ENCODE measurements at places on chromosomes 6 and 20.

GRCh38 chr20:39269493-39270217, 307.5 kb downstream of the DHX35 start:
- DNase-seq: no peak

DNA sequence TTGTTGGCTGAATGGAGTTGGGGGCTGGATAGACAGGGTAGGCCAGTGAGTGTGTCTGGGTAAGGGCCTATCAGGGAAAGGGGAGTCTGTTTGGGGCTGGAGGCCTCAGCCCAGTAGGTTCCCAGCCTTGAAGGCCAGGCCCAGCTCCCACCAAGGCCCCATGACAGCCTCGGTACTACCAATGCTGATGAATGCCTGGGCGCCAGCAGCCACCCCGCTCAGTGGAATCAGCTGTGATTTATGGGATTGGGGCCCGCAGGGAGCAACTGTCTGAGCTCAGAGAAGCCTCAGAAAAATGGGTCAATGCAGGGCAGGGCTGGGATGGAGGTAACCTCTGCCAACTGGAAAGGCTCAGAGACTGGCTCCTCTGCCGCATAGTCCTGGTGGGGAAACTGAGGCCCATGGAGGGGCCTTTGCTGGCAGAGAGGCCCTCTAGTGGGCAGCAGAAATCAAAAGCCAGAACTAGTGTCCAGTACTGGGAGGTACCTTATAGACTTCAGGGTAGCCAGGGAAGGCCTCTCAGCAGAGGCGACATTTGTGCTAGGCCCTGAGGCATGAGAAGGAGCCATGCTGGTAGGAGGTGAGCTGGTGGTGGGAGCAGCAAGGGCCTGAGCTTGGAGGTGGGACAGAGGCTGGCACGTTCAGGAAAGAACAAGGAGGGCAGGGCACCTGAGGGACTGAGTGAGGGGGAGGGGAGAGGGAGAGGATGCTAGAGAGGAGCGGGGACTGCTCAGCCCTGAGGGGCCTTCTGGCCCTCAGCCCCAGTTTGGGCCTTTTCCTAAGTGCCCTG, 36.4 kb downstream of the DLGAP4 start:
- DNase-seq: no peak

DNA sequence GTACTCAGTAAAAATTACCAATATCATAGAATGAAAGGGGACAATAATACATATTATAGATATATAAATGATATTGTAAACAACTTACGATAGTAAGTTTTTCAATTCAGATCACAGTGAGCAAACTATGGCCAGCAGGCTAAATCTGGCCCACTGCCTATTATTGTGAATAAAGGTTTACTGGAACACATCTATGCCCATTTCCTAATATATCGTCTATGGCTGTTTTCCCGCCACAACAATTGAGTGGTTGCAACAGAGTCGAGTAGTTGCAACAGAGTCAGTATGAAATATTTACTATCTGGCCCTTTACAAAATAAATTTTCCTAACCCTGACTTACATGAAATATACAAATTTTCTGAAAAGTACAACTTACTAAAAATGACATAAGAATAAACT, 297.3 kb upstream of the KCNQ5 start:
- no peak for DNase-seq

DNA sequence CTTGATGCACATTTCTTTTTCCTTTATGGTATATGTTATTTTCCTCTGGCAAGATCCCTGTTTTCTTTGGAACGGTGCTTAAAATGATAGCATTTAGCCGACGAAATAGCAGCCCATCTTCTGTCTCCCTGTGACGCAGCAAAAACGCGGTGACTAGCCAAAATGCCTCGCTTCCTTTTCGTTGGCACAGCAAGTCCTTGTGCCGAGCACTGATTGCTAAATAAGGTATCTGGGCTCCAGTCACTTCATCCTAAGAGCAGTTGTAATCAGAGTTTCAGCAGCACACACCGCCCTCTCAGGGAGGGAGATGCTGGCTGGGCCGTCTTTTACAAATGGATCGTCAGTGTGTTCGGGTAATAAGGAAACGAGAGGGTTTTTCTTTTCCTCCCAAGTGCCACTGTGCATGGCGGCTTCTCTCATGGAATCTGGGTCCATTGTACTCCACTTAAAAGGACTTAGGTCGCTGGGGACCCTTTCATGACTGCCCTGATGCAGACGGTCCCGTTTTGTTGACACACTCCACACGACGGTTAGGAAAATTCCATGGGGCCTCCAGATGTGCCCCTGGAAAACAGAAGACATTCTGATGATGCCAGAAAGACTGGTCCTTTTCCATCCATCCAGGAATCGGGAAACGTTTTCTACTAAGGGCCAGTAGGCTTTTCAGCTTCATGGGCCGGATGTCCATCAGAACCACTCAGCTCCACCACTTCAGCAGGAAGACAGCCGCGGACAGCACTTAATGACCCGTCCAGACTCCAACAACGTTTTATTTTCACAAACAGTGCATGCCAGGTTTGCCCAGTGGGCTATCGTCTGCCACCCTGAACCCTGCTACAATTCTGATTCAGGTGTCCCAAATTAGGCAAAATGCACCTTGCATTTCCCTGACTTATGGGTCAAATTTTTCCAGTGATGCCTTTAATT, 185.5 kb downstream of the CDH4 start:
- DNase-seq: no peak

GRCh38 chr6:63732336-63732735, 96.7 kb downstream of the PHF3 start:
- no peak for DNase-seq

- no peak for DNase-seq
These were observed 39.4 kb upstream of the SPDEF start for GRCh38 chr6:34595332-34596184.

GRCh38 chr6:107539409-107539808, 49.5 kb downstream of the SOBP start:
- DNase-seq: no peak

GRCh38 chr6:6915219-6915618, 192.5 kb upstream of the RREB1 start:
- no peak for DNase-seq

- DNase-seq: no peak
These were observed 120.8 kb downstream of the MAFB start for GRCh38 chr20:40568200-40568599.

- no peak for DNase-seq
These were observed 81.9 kb upstream of the CCN6 start for GRCh38 chr6:111971866-111972532.

GRCh38 chr6:71588490-71588889, 297.9 kb upstream of the RIMS1 start:
- no peak for DNase-seq

DNA sequence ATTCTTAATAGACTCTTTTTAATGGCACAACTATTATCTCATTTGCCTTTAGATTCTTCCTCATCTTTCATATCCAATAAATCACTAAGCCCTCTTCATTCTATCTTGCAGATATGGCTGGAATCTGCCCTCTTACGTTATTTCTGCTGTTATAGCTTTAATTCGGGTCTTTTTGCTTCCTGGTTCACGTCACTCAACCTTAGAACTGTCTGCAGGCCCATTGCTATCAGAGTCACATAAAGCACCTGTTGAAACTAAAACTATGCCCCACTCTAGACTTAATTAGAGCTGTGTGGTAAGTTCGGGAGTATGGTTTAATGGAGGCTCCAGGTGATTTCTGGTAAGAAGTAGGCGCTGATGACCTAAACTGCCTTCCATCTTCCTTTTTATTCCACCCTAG, 988 bp downstream of the QRSL1 start:
- no peak for DNase-seq

- DNase-seq: no peak
These were observed 51.9 kb downstream of the AKAP12 start for GRCh38 chr6:151291722-151292059.
